ENCODE measurements at places on chromosomes 6 and 20.

GRCh38 chr20:39985271-39985827 is 703.7 kb downstream of the MAFB start:
- DNase-seq, result no peak

DNA sequence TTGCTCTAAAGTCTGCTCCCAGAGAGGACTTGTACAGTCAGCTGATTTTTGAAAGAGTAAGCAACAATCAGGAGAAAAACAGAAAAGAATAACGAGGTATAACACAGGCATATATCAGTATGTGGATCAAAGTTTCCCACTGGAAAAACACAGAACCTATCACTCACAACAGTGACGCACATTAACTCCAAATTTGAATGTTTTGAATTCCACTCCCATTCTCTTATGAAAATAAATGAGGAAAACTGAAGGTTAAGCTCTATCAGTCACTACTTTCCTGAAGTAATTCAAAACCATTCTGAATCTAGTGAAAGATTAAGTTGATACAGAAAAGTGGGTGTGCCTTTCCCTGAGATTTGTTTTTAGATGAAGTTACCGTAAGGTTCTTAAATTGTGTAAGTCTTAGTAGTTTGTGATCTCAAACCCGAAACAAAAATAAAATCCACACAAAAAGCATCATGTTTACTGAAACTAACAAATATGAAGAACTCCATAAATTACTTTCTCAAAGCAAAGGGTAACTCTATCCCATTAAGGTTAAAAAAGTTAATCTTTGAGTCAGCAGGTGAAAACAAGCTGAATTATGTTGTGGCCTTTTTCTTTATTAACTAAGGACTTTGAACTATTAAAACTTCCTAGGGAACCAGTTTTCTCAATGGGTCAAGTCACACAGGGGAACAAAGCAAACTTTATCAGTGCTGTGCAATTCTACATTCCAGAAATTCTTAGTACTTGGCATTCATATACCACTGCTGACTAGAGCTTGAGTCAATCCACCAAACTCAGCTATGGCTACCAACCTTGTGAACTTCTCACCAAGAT is 115.7 kb downstream of the OGFRL1 start:
- DNase-seq, result no peak

GRCh38 chr20:32535953-32536823 is 48.9 kb downstream of the NOL4L start:
- peak; percentile 49 for DNase-seq

GRCh38 chr6:136362421-136363356 is 73.0 kb upstream of the BCLAF1 start:
- DNase-seq, result no peak

GRCh38 chr6:96394727-96395126 is 126.9 kb upstream of the UFL1 start:
- DNase-seq, result peak; percentile 5

DNA sequence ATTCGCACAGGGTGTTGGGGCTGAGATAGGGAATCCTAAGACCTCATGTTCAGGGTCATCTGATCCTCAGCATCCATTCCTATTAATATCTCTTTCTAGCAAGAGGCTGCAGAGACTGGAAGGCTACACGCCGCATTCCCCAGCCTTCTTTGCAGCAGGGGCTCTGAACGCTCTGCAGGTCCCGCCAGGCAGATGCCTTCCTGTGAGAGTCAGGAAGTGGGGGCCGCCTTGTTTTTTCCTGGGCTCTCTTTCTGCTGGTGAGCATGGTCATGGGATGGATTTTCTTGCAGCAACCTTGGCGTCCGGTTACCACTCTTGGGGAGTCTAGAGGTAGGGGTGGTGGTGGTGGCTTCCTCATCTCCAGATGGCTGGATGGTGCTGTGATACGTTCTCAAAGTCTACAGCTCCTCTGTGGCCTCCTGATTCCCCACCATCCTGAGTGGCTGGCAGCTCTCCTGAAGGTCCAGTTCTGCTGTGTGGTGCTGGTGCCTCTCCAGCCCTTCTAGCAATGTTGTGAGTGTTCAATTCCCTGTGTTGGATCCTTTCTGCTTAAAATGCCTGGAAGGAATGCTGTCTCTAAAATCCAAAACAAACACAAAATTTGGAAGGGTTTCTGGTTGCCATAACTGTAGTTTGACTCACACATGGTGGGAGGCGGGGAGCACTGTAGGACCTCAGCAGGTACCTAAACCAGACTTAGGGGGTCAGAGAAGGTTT is 111.9 kb downstream of the CEBPB start:
- no peak for DNase-seq

DNA sequence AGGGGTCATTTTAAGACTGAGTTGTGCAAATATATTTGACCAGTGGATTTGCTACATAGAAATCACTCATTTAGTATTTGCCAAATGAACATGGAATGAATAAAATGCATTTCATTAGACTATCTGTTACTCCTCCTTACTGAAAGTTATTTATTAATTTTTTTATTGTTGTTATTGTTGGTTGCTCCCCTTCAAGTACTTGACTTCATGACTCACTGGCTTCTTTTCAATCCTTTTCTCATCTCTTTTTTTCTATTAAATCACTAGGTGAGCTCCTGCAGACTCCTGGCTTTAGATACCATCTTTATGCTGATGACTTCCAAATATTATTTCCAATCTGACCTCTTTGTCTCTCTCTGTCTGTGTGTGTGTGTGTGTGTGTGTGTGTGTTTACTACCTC is 192.2 kb upstream of the FAM83B start:
- DNase-seq, result no peak

DNA sequence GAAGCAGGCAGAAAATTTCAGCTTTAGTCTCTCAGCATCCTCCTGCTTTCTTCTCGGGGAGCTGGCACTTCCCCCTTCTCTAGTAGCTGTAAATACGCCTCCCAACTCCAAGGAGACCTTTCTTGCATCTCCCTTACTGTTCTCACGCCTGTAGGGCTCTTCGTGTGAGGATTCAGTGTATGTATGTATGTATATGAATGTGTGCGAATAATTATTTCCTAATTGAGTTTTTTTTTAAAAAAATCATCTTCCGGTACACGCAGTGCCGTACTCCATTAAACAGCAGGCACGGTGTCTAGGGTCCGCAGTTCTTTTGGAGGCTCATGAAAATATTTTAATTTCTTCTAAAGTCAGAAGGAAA is 85.4 kb downstream of the HFE start:
- no peak for DNase-seq

- DNase-seq, result no peak
Observed at GRCh38 chr6:140043762-140044378, 669.4 kb upstream of the CITED2 start.

GRCh38 chr20:47675190-47676142 is 109.8 kb downstream of the SULF2 start:
- DNase-seq, result no peak

- DNase-seq, result no peak
Observed at GRCh38 chr20:11926292-11926998, 8.8 kb downstream of the BTBD3 start.

DNA sequence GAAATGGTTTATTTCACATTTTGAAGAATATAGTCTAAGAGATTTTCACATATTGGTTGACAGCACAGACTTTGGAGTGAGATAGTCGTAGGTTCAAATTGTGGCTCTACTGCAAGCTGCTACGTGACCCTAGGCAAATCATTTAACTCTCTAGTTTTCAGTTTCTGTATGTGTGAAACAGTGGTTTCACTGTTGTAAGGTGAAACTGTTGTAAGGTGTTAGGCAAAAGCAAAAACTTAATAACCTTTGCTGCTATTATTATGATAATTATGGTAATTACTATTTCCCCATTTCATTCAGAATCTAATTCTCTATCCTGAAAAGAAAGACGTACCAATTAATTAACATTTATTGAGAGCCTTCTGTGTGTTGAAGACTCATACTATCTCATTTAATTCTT is 144.2 kb downstream of the REV3L start:
- DNase-seq, result no peak

DNA sequence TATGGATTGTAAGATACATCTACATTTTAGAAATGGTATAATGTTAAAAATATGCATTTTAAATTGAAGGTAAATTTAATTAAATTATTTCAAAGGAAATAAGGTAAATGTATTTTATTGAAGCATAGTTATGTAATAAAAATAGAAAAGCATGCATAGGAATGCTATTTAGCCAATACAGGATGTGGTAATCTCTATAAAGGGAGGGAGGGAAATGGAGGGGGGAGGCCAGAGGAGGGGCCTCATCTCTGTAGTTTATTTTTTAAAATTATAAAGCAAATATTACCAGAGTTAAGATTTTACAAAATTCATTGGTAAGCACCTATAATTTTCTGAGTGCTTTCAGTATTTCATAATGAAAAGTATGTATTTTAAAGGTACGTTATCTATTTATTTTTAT is 27.2 kb downstream of the SLC16A10 start:
- DNase-seq, result no peak

DNA sequence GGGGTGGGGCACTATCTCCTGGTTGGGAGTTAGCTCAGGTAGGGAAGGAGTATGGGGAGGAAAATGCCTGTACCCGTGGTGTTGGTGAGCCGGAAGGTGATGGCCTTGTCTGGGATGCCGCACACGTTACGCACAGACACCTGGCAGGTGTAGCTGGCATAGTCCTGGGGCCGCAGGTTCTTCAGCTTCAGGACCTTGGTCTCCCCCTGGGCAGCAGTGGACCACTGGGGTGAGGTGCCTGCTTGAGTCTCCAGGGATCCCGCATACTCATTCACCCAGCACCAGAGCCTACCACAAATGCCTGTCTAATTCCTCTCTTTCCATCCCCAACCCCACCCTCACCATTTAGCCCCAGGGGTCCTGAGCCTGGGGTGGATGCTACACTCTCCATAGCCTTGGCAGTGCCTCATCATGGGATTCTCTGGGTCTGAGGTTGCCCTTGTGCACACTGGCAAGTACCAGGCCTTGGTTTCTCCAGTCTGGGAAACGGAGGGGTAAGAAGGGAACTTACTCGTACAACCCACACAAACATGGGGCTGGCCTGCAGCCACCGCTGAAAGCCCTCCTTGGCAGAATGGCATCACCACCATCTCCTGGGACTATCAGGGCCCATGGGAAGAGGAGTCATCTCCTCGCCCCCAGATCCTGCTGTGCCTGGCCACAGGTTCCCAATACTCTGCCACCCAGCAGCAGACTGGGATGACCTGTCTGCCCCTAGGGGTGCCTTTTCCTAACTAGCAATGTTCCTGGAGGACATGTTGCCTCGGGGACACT is 42.8 kb downstream of the MDGA1 start:
- DNase-seq, result no peak

DNA sequence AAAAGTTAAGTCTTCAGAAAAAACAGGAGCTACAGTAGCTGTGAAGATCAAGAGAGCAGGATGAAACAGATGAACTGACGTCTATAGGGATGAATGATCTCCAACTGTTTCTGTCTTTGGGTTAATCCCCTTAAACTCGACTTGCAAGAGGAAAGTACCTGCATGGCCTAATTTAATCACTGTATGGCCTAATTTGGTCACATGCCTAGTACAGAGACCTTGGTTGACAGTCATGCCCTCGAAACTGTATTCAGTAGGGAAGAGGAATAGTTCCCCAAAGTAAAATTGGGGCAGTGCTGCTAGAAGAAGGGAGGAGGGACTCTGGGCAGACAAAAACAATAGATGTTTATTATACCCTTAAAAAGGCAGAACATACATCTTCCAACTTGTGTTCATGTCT is 10.0 kb upstream of the SMAP1 start:
- no peak for DNase-seq

- no peak for DNase-seq
Observed at GRCh38 chr6:52126231-52126630, 38.8 kb upstream of the PKHD1 start.

- peak; percentile 73 for DNase-seq
Observed at GRCh38 chr6:75748743-75749538, at the start of gene MYO6. TSS of gene MYO6 (plus strand) at chr6:75749239. CDS start at chr6:75817548, 68,309 bp downstream.

DNA sequence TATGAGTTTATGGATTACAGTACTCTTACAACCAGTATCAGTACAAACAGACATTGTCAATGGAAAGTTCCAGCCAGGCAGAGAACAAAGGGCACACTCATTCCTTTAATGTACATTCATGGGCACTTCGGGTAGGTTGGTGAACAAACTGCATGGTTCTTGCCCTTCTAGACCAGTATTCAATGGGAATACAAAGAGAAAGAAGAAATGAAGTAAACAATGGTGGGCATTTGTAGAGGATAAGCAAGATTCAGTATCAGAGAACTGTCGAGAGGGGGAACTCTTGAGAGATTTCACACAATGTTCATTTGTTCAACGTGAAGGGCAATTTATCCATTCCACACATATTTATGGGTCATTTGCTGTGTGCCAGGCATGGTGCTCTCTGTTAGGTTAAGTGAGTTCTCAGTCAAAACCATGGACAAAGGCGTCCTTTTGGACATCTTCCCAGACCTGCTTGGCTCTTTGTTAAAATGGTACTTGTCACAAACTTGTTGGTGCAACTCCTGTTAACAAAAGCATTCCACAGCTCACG is 714.8 kb downstream of the DHX35 start:
- DNase-seq, result no peak

GRCh38 chr6:49070411-49070810 is 392.6 kb downstream of the MMUT start:
- no peak for DNase-seq

DNA sequence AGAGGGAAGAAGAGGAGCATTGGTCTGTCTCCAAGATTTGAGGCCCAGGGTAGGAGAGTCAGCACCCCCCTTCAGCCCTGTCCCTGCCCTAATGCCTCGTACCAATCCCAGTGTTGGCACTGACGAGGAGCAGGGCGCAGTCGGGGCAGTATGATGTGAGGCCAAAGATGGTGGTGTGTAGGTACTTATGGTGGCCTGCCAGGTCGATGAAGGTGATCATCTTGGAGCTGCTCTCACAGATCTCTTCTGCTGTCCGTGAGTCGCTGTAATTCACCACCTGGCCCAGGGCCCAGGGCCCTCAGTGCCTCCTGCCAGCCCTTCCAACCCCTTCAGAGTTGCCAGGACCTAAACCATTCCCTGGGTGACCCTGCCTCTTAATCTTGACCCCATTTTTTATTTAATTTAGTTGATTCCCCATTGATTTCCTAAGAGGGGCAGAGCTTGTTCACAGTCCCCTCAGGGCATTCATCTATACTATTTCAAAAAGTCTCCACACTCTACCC is 4.2 kb downstream of the GTPBP2 start:
- DNase-seq, result no peak

GRCh38 chr20:47972916-47973309 is 187.6 kb upstream of the SULF2 start:
- DNase-seq, result no peak

DNA sequence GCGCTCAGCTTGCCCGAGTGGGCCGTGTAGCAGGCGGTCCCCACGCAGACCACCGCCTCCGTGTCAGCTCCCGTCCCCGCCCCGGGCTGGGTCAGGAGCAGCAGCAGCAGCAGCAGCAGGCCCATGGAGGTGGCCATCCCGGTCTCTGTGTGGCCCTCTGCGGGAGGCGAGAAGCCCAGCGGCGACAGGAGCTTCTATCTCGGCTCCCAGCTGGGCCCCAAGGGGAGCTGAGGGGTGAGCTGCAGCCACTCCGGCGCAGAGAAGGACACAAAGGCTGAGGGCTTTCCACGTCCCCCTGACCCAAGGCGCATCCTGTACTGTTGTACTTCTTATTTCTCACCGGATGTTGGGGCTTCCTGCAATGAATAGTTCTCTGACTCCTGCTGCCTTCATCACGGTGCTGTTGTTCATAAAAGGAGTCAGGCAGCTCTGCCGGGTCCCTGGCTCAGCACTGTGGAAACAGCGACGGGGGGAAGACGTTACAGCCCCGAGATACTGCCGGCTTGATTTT is at the start of gene CD93:
CD93 (minus strand) TSS at position 269 of the 511 bp plus-strand sequence; CDS start at position 137, 132 bp downstream.
- DNase-seq, result peak; percentile 36

- DNase-seq, result no peak
Observed at GRCh38 chr6:35488517-35488862, 8.4 kb downstream of the TEAD3 start.

- no peak for DNase-seq
Observed at GRCh38 chr6:110990840-110991576, 9.2 kb downstream of the RPF2 start.
